ENCODE measurements at places on chromosomes 13 and 19.
A peak's percentile ranks its signal among the peaks of the same experiment; 100 is the strongest.

DNA sequence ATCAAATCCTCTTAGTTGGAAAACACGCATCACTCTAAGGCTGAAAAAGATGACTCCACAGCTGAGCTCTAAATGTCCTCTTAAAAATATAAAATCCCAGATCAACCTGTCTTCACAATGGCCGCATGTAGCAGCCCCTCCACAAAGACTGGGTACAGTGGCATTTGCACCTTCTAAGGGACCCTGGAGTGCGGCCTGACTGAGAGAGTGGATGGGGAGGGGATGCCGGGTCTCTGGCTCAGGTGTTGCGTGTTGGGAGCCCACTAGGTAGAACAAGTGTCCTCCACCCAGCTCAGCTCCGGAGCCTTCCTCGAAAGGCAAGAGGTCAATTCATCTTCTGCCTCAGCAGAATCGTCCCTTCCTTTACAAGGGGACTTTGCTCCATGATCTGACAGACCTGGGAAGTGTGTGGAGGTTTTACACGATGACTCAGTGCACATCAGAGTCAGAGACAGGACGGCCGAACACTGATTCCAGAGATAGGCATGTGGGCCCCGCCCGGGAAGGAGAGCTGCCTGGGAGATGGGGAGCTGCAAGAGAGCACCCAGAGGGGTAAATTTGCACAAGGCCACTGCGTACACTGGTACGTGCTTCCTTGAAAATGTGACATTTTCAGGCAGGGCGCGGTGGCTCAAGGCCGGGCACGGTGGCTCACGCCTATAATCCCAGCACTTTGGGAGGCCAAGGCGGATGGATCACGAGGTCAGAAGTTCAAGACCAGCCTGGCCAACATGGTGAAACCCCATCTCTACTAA lies 23.5 kb upstream of the SLC15A1 start:
- no peak for DNase-seq

DNA sequence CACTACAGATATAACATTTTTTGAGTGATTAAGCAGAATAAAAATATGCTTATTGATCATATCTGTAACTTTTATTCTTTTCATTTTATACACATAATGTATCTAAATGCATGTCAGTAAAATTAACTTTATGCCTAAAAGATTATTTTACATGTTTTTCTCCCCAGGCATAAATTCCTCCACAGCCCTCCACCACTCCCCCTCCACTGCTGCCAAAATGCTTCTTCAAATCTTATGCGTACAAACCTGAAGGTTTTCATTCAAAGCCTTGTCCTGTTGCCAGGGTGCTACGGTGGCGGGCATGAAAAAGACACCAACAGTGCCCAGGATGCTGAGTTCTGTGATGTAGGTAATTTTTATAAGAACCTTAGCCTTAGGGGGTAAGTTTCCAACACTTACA lies 52.9 kb downstream of the PARP4 start:
- DNase-seq = no peak

GRCh38 chr19:1445185-1445931 lies 4.6 kb upstream of the APC2 start:
- DNase-seq = peak; percentile 70

DNA sequence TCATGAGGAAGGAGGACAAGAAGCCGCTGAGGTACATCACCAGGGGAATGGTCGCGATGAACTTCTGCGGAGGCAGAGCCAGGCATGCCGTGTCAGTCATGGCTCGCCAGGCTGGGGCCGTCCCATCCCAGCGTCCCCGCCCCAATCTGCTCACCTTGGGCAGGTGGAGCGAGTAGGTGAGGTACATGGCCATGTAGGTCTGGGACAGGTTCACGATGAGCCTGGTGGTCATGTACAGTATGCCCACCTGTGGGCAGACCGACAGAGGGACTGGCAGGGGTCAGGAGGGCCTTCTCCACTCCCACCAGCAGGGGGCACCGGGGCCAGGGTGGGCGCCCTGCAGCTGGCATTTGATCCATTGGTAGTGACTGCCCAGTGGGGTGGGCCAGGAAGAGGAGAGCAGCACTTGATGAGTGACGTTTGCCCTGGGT lies 8.3 kb downstream of the TEKTIP1 start:
- DNase-seq = no peak

DNA sequence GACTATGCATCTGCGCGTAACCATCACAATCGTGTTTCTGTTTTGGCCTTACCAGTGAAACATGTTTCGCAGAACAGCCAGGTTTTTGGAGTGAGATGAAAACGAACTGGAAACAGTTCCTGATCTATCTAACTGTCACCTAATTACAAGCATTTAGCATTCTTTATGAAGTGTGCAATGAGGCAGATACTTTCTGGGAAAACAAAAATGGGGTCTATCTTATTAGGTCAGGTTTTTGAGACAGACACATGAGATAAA lies 182.8 kb downstream of the LMO7 start:
- no peak for DNase-seq

- no peak for DNase-seq
These were observed 8.9 kb upstream of the SLC15A1 start for GRCh38 chr13:98761126-98761985.

DNA sequence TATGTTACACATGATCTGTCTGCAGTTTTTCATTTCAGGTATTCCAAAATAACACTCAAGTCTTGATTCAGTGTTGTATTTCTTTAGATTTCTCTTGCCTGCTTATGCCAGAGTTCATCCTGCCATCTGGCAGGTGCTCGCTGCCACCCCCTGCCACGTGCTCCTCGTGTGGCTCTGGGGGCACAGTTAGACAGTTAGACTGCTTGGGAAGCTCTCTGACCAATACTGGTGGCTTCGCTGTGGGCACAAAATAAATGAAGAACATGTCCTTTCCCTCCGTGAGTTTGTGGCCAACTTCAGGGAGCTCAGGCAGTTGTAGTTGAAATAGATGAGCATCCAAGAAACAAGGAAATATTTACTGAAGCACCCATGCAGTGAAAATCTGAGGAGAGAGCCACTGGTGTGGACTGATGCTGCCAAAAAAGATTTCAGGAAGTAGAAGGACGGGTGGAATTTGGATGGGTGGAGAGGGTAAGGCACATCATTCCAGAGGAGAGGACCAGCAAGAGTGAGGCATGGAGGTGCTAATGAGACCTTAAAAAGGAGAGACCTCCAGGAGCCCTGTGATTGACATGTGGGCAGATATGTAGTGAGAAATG lies 37.5 kb upstream of the GPR183 start:
- no peak for DNase-seq

GRCh38 chr13:76879203-76879882 lies 6.9 kb downstream of the KCTD12 start:
- peak; percentile 74 for DNase-seq

DNA sequence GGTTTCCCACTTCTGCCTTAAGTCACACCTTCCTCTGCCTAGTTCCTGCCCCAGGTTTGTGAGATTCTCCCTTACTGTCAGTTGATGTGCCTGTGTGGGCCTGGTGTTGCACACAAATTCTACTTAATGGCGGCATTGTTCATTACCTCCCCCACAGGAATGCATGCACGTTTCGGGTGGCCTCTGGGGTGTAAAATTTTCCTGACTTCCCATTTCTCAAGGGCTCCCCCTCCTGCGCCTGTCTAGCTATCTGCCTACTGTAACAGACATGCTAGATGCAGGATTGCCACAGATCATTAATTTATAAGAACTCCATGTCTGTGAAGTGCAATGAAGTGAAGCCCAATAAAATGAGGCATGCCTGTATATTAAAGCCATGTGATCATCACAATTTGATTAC lies 1466.3 kb downstream of the PCDH9 start:
- no peak for DNase-seq

GRCh38 chr13:39217471-39217870 lies 179.2 kb downstream of the NHLRC3 start:
- peak; percentile 34 for DNase-seq

DNA sequence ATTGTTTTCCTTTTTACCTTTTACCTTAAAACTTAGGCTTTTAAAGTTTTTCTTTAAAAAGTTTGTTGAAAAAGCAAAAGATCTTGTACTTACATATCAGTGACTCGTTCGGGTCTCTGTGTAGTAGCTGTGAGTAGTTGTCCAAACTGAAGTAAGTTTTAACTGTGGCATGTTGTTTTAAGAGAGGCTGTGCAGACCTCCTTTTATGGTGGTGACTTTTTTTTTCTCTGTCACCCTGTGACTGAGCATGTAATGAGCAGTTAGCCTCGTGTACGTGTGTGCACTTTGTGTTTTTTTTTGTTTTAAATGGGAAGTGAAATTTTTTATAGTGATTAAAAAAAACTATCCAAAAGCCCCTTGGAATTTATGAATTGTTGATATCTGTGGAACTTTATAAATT lies at the start of gene GPR183:
GPR183 (minus strand) TSS at position 153 of the 400 bp plus-strand sequence. CDS start 11,254 bp downstream, outside the sequence.
- DNase-seq = peak; percentile 45

DNA sequence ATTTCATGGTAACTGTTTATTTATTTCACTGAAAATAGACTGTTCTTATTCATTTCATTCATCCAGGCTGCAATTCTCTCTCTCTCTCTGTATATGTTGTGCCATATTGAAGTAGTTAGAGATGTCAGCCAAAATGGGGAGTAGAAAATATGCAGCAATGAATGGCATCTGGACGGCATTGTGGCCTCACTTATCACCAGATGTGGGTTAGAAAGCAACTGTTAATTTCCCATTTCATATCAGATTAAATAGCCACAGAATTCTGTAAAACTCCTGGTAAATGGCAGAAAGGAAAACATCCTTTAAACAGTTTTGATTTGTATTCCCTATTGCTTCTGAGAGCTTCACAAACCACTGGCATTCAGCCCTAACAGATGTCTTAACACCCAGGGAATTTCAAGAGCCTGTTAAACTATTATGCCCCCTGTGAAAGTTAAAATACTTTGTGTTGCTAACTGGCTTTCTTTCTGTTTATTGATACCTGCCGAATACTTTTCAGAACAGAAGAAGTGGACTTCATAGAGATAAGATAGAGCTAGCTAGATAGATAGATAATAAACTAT lies 1763.3 kb upstream of the MIR17HG start:
- no peak for DNase-seq

GRCh38 chr13:97189928-97190327 lies 32.2 kb upstream of the MBNL2 start:
- no peak for DNase-seq

GRCh38 chr13:83733293-83733692 lies 149.0 kb downstream of the SLITRK1 start:
- DNase-seq = no peak

- peak; percentile 95 for DNase-seq
These were observed 2.4 kb upstream of the MYCBP2 start for GRCh38 chr13:77329133-77329910.

DNA sequence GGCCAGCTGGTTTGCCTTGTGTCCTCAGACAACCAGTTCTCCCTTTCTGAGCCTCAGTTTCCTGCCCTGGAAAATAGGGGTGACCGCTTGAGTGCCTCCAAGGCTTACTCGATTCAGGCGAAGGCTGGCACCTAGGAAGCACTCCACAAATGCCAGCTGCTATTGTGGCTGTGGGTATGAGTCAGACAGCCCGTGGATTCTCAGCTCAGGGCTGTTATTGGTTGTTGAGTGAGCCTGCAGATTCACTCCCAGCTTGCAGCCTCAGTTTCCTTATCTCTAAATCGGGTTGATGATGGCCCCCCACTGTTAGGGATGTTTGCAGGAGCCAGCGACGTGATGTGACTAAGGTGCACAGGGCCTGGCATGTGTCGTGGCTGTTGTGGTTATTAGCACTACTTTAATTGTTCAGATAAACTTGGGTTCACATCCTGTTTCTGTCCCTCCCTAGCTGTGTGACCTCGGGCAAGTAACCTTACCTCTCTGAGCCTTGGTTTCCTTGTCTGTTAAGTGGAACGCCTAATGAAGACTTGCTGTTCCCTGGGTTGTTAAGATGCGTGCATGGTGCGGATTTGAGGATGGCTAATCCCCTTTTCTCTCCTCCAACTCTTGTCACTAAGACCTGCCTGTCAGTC lies 2.4 kb downstream of the MARK4 start:
- DNase-seq = peak; percentile 60

DNA sequence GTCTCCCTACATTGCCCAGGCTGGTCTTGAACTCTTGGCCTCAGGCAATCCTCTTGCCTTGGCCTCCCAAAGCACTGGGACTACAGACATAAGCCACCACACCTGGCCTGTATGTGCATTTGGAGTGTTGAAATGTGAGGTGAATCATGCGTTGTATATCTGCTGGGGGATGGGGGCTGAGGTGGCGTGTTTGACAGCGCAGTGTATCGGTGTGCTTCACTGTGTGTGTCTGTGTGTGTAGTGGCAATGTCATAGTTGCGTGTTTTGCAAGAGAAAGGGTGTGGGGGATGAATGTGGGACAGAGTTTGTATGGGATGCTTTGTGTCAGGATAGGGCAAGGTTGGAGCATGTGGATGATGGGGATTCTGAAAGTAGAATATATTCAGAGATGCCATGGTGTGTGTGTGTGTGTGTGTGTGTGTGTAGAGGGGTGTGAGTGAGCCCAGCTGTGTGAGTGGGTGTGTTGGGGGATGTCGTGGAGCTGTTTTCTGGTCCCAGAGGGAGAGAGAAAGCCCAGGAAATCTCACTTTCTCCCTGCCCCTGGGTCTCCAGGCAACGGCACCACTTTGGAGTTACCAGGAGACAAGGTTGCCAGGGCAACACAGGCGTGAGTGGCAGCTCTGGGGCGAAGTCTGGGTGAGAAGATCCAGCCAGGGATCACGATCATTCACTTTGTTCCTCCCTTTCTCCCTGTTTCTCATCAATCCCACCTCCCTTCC lies 1.1 kb upstream of the SWSAP1 start:
- DNase-seq = peak; percentile 92

DNA sequence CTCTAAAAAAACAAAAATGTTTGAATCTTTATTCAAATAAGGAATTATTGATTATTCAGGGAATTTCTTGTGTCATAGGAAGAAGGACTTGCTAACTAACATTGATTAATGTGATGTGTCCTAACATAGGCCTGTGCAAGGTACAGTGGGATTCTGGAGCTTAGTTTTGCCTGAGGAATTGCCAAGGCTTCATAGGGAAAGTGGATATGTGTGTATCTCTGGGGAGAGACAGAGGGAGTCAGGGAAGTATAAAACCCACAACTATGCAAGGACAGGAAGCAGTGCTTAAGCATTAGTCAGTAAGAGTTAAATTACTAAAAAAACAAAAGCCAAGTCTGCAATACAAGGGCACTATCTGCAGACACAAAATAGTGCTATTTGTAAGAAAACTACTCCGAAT lies 59.6 kb downstream of the WDFY2 start:
- no peak for DNase-seq

Data from Ammon's horn (tissue), 1 donor.